ENCODE measurements at places on chromosomes 2 and 18.

- DNase-seq = no peak
Observed at GRCh38 chr2:241818229-241818942, 9.4 kb downstream of the NEU4 start.

- no peak for DNase-seq
Observed at GRCh38 chr2:212027681-212028628, 510.6 kb downstream of the ERBB4 start.

- DNase-seq = no peak
Observed at GRCh38 chr2:230798769-230799399, 65.9 kb upstream of the ITM2C start.

DNA sequence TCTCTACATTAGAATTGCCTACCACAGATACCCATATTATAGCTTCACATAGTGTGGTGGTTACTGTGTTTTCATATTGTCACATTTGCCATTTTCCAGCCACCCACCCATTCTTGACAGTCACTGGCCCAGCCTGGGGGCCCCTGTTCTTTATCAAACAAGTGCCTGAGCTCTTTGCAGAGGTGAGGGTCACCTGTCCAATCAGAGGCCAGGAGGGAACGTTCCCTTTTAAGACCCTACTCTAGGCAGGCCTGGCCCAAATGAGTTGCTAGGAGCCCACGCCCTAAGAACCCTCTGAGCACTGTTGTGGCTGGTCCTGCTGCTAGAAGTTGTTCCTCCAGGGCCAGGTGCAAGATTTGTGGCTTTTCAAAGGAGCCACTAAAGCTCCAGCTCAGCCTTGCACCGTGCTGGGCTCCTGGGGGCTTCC, 5.2 kb downstream of the IL37 start:
- no peak for DNase-seq

- no peak for DNase-seq
Observed at GRCh38 chr2:135023886-135024485, 23.3 kb downstream of the MAP3K19 start.

DNA sequence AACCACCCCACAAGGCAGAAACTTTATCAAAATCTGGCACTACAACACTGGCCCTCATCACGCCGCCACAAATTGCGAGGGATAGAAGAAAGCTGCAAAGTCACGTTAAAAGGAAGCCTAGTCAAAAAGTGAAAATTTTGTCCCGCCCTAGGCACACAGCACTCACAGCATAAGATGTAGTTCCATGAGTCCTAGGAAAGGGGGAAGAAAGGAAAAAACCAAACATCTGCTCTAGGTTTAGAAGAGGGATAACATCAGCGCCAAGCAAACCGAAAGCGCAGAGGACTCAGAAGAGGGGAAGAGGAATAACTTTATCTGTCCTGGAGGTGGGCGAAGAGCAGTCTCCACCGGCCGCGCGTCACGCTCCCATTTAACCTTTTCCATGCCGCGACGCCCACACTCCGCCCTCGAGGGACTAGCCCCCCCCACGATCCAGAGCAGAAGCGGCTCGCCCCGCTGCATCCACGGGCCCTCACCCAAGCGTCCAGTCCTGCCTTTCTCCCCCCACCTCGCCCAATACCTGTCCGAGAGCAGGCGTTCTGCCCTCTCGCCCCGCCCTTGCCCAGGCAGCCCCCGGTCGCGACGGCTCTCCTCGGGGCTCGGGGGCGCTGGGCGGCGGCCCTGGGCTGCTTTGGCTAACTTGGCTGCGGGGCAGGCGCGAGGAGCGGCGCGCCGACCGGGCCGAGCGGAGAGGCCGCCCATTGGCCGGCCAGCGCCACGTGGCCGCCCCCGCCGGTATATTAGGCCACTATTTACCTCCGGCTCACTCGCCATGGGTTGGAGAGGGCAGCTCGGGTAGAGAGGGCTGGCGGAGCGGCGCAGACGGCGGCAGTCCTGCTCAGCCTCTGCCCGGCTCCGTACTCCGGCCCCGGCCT, at the start of gene HOXD1:
HOXD1 (plus strand) TSS at position 770 of the 875 bp plus-strand sequence. CDS start 134 bp downstream, outside the sequence.
- DNase-seq = no peak

DNA sequence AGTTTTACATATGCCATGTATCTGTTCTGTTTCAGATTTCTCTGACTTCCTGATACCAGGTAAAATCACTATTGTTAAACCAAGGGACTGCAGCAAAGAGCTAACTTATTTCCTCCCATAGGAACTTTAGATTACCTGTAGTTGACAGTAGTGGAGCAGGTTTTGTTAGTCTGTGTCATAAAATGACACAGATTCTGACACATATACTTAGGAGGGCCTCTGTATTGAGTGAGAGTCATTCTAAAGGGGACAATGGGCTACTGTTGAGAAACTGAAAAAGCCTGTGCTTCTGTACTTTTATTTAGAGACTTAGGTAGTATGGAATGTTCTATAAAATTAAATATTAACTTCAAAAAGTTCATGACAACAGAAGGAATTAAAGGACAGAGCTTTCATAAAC, 48.2 kb downstream of the KCMF1 start:
- DNase-seq = no peak

- DNase-seq = no peak
Observed at GRCh38 chr2:2269426-2269825, 61.6 kb downstream of the MYT1L start.

- no peak for DNase-seq
Observed at GRCh38 chr2:180202467-180202951, 195.4 kb upstream of the CWC22 start.

DNA sequence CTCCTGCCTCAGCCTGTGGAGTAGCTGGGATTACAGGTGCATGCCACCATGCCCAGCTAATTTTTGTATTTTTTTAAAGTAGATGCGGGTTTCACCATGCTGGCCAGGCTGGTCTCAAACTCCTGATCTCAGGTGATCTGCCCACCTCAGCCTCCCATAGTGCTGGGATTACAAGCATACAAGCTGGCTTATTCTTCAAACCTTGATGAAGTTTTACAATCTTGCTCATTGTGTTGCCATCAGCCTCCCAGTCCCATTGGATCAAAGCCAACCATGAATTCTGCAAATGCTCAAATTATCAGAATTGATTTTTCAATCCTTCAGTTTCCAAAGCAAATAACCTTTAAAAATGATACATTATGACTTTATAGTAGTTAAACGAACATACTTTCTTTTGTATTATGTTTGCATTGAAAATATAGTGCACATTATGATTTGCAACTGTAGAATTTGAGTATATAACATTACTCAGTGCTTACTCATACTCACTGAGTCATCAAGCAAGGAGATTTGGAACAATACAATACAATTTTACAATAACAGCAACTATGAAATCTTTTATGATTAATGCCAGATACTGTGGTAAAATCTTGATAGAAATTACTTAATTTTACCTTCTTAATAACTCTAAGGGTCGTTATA, 1491.9 kb upstream of the CELF4 start:
- DNase-seq = no peak

GRCh38 chr2:150994076-150994475, 267.6 kb downstream of the RBM43 start:
- DNase-seq = no peak

DNA sequence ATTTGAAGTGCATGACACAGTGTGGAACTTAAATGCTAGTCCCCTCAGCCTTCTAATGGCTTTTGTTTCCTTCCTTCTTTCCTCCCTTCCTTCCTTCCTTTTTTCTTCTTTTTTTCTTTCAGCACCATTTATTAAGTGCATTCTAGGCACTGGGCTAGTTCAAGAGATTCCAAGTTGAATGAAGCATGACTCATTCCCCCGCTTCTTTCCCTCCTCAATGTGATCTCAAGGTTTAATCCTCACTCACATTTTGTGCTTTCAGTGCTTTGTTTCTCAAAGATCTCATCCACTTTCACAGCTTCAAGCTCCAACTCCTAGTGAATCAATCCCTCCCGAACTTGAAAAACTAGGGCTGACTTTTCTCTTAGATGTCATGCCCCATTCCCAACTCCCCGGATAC, 90.1 kb downstream of the LBH start:
- no peak for DNase-seq

DNA sequence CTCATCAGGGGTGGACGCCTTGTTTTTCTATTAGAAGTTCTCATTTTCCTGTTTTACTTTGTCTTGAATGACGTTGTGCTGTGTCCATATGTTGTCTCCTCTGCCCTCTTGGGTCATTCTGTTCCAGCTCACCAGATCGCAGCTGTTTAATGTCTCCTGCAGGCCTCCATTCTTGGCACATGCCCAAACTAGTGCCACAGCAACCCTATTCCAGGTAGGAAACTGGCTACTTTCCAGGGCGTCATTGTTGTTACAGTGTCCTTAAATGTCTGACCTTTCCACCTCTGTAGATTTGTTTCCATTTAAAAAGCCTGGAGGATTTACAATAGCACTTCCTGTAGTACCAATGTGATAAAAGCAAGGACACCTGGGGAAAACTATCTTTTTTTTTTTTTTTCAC, 500.7 kb downstream of the METTL4 start:
- DNase-seq = no peak

DNA sequence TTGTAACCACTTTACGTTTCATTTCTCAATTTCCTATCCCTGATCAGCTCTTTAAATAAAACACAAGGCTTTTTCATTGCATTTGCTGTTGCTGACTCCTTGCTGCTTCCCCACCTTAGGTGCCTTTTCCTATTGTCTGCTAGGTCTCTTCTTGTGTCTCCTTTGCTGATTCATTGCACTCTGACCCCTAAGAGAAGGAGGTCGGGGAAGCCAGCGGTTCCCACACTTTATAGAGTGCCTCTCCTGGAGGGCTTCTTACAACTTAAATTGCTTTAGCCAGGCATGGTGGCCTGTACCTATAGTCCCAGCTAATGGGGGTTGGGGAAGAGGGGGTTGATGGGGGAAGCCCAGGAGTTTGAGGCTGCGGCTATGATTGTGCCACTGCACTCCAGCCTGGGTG, 495.0 kb downstream of the DLGAP1 start:
- no peak for DNase-seq

GRCh38 chr18:6748241-6748640, 18.7 kb downstream of the ARHGAP28 start:
- no peak for DNase-seq

DNA sequence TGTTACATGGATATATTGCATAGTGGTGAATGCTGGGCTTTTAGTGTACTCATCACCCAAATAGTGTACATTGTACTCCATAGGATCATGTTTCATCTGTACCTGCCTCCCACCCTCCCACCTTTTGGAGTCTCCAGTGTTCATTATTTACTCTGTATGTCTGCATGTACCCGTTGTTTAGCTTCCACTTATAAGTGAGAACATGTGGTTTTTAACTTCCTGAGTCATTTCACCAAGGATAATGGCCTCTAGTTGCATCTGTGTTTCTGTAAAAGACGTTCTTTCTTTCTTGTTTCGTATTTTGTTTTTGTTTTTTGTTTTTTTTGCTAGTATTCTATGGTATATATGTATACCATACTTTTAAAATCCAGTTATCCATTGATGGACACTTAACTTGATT, 107.5 kb downstream of the MSTN start:
- DNase-seq = no peak

- no peak for DNase-seq
Observed at GRCh38 chr2:130726614-130727180, 2.2 kb upstream of the GPR148 start.

DNA sequence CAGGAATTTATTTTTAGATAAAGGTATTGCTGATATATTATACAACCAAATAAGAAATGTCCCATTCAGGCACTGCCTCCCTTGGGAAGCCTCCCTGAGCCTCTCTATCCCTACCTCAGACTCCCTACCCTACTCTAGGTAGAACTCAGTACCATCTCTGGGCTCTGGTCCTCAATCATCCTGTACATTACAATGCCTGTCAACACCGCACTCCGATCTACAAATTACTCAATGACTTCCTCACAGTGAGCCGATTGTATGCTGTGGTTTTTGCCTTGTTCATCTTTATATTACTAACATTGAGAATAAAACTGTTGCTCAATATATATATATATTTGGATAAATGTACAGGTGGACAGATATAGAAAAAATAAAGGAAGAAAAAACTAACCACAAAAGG, 207.5 kb downstream of the STK39 start:
- DNase-seq = no peak

- DNase-seq = no peak
Observed at GRCh38 chr2:233728723-233729301, at the start of gene UGT1A3. Gene UGT1A3, plus strand, starts transcription at chr2:233729042. Its CDS starts 85 bp downstream, at chr2:233729127.

GRCh38 chr2:25951071-25951547, 31.2 kb downstream of the KIF3C start:
- peak; percentile 54 for DNase-seq

DNA sequence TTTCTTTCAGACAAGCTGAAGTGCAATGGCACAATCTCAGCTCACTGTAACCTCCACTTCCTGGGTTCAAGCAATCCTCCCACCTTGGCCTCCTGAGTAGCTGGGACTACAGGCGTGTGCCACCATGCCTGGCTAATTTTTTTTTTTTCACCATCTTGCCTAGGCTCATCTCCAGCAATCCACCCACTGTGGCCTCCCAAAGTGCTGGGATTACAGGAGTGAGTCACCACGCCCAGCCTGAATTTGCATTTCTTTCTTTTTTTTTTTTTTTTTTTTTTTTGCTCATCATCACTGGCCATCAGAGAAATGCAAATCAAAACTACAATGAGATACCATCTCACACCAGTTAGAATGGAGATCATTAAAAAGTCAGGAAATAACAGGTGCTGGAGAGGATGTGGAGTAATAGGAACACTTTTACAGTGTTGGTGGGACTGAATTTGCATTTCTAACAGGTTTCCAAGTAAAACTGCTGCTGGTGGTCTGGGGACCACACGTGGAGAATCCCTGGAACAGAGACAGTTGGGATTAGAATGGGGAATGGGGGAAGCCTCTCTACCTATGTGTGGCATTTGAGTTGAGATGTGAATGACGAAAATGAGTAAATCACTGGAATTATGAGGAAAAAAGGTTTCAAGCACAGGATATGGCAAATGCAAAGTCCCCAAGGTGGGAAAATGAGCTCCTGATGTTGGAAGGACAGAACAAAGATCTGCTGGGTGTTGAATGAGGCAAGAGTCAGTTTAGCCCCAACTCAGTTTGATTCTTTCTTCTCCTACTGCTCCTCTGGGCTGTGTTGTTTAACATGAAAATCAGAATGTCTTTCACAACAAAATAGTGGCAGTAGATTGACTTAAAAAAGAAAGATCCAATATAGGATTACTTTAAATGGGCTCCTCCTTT, 88.8 kb upstream of the MAP4K4 start:
- DNase-seq = no peak

GRCh38 chr2:240297256-240298116, 138.0 kb upstream of the GPC1 start:
- no peak for DNase-seq

DNA sequence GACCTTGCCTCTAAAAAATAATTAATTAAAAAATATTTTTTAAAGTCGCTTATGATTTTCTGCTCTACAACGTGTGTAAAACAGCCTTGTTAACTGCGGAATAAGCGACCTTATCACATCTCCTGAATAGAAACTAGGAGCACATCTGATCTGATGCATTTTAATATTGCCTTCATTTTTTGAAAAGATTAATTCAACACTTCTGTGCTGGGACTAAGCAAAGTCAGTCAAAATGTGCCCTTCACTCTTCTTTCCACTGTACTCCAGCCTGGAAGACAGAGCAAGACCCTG, 12.6 kb downstream of the CLEC4F start:
- DNase-seq = no peak

GRCh38 chr2:71471276-71471675, 17.9 kb downstream of the DYSF start:
- DNase-seq = no peak

- no peak for DNase-seq
Observed at GRCh38 chr2:203646961-203647360, 59.5 kb upstream of the CD28 start.

GRCh38 chr2:187876554-187876953, 322.3 kb upstream of the TFPI start:
- DNase-seq = no peak

- no peak for DNase-seq
Observed at GRCh38 chr2:235264121-235264493, 229.7 kb upstream of the AGAP1 start.

All from stimulated activated CD8-positive, alpha-beta memory T cell treated with anti-CD3 and anti-CD28 coated beads, Interleukin-2, amount 100 ng/mL, for 1 hour (primary cell).